ENCODE measurements at places on chromosomes 2 and 18.

- DNase-seq, result no peak
These were observed 218.9 kb downstream of the NDUFA10 start for GRCh38 chr2:239806276-239806675.

GRCh38 chr2:130808482-130809268, 28.0 kb upstream of the ARHGEF4 start:
- no peak for DNase-seq

DNA sequence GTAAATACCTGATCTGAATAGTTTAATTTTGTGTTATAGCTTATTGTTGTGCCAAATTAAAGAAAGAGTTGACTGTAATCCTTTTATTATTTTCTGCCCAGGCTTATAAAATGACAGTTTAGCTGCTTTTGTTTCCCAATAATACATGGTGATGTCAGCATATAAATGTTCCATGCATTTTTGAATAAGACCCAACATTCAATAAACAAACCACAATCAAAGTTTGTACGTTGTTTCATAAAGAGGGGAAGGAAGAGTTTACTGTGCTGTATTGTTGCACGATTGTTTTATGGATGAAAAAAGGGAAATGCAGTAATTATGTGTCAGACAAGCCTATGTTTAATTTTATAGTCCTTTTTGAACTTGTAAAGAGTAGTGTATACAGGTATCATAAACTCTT, 177.2 kb upstream of the SCN7A start:
- DNase-seq, result no peak

DNA sequence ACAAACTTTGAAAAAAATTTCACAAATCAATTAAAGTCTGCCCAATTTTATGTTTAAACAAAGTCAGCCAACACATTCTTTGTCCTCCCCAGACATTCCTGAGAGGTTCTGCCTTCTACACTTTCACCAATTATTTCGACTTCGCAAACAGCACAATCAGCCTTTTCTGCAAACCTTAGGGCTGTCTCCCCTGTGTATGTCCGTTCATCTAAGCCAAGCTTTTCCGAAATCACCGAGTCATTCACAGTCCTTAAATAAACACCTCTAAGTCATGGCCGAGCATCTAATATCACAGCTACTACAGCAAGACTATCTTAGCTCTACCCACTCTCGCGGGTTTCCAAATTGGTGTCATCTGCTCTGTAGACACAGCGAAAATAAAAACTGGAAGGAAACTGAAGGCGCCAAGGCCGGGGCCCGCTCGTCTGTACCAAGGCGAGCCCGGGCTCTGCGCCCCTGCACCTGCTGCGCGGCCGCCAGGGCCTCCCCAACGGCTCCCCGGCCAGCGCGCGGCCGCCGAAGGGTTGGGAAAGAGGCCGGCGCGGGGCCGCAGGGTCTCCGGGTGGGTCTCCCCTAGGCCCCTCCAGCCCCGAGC, 730 bp downstream of the ODC1 start:
- DNase-seq, result peak; percentile 25

DNA sequence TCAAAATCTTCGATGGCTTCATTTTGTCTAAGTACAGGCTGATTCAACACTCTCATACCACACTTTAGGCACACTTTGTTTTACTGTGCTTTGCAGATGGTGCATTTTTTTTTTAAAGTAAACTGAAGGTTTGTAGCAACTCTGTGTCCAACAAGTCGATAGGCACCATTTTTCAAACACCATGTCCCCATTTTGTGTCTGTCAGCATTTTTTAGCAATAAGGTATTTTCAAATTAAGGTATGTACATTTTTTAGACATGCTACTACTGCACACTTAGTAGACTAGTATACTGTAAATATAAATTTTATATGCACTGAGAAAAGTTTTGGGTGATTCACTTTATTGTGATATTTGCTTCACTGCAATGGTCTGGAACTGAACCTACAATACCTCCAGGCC, 44.4 kb downstream of the ORC4 start:
- no peak for DNase-seq

DNA sequence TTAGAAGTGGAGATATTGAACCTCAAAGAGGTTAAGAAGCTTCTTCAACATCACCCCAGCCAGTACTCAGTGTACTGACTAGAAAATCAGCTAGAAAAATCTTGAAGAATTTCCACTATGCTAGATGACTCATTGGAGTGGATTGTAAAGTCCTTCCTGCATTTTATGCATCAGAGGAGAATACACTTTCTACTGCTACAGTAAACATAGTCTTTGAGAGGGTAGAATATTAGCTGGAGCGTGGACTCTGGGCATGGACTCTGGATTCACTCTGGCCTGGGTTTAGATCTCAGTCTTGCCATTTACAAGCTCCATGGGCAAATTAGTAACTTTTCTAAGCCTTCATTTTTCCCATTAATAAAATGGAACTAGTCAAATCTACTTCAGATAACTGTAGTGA, 215.9 kb downstream of the IRS1 start:
- no peak for DNase-seq

- DNase-seq, result no peak
These were observed 8.4 kb downstream of the HOXD8 start for GRCh38 chr2:176137906-176138305.

- no peak for DNase-seq
These were observed 68.7 kb upstream of the MC2R start for GRCh38 chr18:13984080-13984479.

DNA sequence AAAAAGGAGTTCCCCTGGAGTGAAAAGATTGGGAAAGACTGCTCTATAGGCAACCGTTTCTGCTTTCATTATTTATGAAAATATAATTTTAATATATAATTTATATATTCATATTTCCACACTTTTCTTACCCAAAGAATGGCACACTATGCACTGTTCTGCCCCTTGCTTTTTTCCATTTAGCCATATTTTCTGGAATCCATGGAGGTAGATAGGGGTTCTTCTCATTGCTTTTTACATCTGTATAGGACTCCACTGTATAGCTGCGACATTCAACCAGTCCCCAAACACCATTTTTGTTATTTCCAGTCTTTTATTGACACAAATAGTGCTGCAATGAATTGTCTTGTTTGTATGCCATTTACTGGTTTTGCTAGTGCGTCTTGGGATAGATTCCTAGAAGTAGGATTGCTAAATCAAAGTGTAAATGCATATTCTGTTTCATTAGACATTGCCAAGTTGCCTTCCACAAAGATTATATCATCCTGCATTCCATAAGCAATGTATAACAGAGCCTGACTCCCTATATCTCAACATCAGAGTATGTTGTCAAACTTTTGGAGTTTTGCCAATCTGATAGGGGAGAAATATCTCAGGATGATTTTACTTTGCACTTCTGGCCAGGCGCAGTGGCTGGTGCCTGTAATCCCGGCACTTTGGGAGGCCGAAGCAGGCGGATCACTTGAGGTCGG, 26.6 kb upstream of the TCF7L1 start:
- no peak for DNase-seq

- DNase-seq, result no peak
These were observed 123.3 kb downstream of the HDAC4 start for GRCh38 chr2:239277401-239278085.

- no peak for DNase-seq
These were observed 5.6 kb downstream of the CPSF3 start for GRCh38 chr2:9428965-9429577.

GRCh38 chr18:60070631-60071030, 170.8 kb downstream of the PMAIP1 start:
- no peak for DNase-seq

DNA sequence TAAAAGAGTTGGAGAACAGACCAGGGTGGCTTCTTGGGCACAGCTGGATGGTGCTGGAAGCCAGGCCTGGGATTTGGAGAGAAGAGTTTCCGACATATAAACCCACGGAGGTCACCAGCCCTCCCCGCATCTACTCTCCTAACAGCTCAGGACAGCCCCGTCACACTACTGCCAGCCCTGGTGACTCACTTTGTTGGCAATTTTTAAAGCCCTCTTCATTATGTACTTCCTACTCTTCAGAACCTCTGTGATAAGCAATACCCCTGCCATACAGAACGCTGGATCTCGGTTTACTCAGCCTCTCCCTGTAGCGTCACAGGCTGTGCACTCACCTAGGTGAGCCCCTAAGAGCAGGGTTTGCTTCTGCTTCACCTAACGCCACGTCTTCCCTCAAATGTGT, 48.1 kb downstream of the ID2 start:
- DNase-seq, result no peak

GRCh38 chr2:60746318-60746717, 9.8 kb upstream of the PAPOLG start:
- DNase-seq, result no peak

DNA sequence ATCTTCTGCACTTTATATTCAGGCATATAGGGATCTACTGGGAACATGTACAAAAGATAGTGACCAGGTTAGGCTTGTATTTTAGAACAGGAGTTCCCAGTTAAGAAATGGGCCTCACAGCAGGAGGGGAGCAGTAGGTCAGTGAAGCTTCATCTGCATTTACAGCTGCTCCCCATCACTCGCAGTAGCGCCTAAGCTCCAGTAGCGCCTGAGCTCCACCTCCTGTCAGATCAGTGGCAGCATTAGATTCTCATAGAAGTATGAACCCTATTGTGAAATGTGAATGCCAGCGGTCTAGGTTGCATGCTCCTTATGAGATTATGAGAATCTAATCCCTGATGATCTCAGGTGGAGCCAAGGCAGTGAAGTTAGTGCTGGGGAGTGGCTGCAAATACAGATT, 224.4 kb upstream of the CYRIA start:
- DNase-seq, result no peak

DNA sequence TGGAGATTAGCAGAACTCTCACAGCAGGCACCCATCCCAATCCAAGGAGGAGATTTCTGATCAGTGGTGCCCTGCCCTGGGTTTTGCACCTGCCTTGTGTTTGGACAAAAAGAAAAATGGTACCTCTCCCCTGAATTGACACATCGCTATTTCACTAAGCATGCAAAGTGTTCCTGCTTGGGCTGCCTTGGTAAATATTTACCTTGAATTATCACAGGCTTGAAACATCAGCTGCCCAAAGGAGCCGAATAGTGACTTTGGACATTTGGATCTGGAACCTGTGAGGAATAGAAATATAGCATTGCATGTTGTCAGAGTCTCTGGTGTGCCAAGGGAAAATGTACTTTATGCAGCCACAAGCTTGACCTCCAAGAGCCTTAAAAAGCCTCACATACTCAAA, 926.4 kb upstream of the FANCL start:
- DNase-seq, result peak; percentile 84

GRCh38 chr2:191631754-191632153, 46.2 kb upstream of the NABP1 start:
- DNase-seq, result no peak

DNA sequence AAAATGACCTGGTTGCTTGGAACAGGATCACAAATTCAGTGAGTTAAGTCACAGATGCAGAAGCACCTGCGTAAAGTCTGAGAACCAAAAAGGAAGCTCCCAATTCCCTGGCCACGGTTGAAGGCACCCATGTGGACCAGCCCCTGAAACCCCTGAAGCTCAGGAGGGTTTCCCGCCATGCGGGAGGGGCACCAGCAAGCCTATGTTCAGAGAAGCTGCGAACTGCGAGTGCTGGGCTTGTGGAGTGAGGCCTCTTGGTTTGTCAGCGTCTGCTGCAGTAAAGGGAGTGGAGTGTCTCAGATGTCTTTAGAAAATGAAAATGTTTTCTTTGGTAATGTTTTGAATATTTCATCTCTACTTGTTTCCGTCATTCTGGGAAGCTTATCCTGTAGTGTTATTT, 16.1 kb upstream of the ACKR3 start:
- no peak for DNase-seq

- no peak for DNase-seq
These were observed 365.3 kb downstream of the SATB2 start for GRCh38 chr2:199092419-199092818.

- no peak for DNase-seq
These were observed 104.7 kb upstream of the MYO3B start for GRCh38 chr2:170073288-170073687.

DNA sequence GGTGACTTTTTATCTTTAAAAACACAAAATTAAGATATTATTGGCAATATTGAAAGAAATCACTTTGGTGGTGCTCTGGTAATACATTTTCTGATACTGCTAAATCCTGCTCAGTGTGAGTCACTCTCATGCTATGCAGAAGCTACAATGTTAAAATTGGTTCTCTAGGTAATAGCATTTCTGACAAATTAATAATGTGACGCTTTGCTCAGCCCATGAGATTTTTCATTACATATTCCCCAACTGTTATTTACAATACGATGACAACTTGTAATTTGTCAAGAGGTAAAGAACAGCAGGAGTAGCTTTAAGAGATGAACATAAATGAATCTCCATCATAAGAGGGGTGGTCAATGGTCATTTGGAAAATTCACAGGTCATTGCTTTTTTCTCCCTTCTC, 573.6 kb downstream of the TMEM182 start:
- DNase-seq, result no peak

DNA sequence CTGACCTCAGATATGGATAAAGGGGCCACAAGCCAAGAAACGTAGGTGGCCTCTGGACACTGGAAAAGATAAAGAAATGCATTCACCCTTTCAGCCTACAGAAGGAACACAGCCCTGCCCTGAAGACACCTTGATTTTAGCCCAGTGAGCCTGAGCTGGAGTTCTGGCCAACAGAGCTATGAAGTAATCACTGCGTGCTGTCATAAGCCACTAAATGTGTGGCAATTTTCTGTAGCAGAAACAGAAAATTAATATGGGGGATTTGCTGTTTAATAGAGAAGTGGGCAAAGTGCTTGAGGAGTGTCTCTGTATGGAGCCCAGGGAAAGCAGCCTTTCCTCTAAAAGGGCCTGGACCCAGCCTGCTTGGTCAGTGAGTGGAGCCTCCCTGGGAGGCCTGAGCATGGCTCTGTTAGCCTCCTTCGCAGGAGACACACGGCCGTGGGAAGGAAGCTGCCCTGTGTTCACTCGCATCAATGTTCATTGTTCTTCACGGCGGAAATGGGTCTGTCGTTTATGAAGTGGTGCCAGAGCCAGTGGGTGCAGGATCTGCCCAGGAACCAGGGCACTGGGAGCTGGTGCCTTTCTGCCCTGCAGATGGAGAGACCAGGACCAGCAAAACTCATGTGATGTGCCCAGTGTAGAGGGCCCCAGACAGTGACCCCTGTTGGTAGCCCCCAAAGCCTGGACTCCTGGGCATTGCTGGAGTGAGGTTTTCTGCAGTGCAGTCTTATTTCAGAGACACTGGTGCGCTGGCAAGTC, 268.9 kb downstream of the NDUFA10 start:
- DNase-seq, result no peak

GRCh38 chr2:38099099-38100028, 23.4 kb upstream of the CYP1B1 start:
- no peak for DNase-seq

DNA sequence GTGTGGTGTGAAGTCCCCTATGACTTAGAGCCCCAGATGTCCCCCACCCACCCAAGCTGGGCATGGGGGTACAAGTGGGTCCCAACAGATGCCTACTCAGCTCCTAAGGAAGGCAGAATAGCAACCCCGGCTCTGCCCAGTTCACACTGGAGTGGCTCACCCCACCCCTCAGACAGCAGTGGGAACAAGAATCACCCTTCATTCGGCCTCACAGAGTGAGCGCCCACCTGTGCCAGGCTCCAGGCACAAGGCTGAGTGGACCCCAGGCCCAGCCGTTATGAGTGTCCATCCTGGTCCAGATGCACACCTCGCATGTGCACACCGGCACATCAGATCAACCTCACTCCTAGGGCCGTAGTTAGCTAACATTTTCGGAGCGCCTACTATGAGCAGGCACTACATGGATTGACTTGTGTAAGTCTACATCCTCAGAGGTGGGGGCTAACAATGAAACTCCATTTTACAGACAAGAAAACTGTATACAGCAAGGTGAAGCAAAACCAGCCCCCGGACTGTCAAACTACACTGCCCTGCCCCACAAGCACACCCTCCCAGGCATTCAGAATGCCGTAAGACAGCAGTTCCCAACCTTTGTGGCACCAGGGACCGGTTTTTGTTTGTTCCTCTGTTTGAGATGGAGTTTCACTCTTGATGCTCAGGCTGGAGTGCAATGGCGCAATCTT, 2.8 kb upstream of the ASTL start:
- DNase-seq, result no peak

GRCh38 chr18:3281456-3282400, 19.8 kb downstream of the MYL12B start:
- peak; percentile 67 for DNase-seq

Measured in NCI-H748 treated with DMSO at 0.1 percent for 48 hours (cell line).